ENCODE measurements at places on chromosomes 11 and 22. TPM values are rescaled to one million over a fixed set of nuclear protein-coding genes. Genes with fewer than 3 reads are reported as not detected.

GRCh38 chr11:12914400-12914912 lies 94.7 kb upstream of the RASSF10 start:
- DNase-seq, result peak; percentile 33
- H3K36me3 ChIP-seq, result no peaks in the 10 kb centered on the region
- no peak overlapping the region for H3K27ac ChIP-seq
- H3K4me3 ChIP-seq, result no peak overlapping the region
- no peaks in the 10 kb centered on the region for H3K27me3 ChIP-seq

DNA sequence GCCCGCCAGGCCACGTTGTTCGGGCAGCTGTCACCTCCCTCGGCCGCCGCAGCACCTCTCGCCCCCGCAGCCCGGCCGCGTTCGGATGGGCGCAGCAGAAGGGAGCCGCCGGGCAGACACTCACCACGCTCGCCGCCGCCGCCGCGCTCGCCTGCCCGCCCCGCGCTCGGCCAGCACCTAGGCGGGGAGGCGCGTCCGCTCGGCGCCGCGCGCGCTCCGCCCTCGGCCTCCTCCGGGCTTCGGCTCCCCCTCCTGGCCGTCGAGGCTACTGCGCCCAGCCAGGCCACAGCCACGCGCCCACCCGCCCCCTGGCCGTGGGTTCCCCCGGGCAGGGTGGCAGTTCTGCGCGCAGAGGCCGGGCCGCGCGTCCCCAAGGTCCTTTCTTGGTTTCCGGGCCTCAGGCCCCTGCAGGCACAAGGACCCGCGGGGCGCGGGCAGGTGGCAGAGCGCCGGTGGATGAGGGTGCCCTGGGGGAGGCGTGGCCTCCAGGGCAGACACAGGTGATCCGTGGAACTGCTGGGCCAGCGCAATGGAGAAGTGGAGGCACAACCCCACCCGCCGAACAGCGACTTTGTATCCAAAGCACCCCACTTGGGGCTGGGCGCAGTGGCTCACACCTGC lies at the start of gene SLC25A22:
Gene SLC25A22 (minus strand): TSS at position 189 of the 621 bp plus-strand sequence. CDS start 3,275 bp downstream, outside the sequence.
- peaks cover 6% of the 10 kb centered on the region for H3K4me1 ChIP-seq
- peak within 1 kb of the TSS; percentile 87 for H3K27ac ChIP-seq
- peak within 1 kb of the TSS; percentile 61 for H3K4me3 ChIP-seq
- peak; percentile 81 for DNase-seq

DNA sequence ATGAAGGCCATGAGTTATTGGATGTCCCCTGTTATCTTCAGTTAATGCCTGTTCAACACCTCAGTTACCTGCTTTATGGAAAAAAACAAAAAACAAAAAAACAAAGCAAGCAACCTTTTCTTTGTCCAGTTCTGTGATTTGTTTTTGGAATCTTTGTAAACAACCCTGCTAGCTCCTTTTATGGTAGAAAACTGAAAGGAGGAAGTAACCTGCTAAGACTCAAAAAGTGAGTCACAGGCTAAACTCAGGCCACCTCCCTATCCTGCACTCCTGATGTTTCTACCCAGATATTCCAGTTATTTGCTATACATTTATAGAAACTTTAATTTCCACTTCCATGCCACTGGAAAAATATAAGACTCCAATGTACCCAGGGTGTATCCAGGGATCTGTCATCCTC lies 20.6 kb upstream of the TLCD5 start:
- H3K4me3 ChIP-seq, result no peak overlapping the region
- no peaks in the 10 kb centered on the region for H3K27me3 ChIP-seq
- no peaks in the 10 kb centered on the region for H3K4me1 ChIP-seq

The KRTAP5-2 gene
- total RNA-seq, result not detected

GRCh38 chr11:47438721-47439120 lies 10.2 kb downstream of the RAPSN start:
- DNase-seq, result no peak
- no peaks in the 10 kb centered on the region for H3K4me1 ChIP-seq
- no peaks in the 10 kb centered on the region for H3K36me3 ChIP-seq
- H3K27ac ChIP-seq, result no peak overlapping the region

The LMO1 gene
- not detected for total RNA-seq

The INS gene
- total RNA-seq, result not detected

The PGA4 gene
- 1.0 TPM for total RNA-seq

DNA sequence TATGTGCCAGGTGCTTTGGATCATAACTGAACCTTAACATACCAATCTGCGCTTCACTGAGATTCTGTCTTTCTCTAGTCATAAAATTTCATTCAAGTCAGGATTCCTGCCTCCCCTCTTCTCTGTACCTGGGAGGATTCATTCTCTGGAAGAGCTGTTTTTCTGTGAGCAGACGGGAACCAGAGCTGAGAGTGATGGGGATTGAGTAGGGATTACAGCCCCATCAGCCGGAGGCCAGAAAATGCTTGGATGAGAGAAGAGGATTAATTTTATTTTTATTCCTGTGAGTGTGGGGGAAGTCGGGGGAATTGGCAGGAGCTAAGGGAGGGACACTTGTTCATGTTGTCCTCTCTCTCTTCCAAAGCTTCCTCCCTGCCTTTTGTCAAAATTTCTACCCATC lies 4.7 kb downstream of the STX3 start:
- peak overlapping the region; percentile 58 for H3K27ac ChIP-seq
- no peaks in the 10 kb centered on the region for H3K27me3 ChIP-seq
- no peaks in the 10 kb centered on the region for H3K36me3 ChIP-seq
- no peaks in the 10 kb centered on the region for H3K4me1 ChIP-seq
- H3K4me3 ChIP-seq, result no peak overlapping the region
